Natural killer cell (primary cell): ENCODE measurements at places on chromosomes 3 and 15. TPM values are rescaled to one million over a fixed set of nuclear protein-coding genes. Genes with fewer than 3 reads are reported as not detected.

ITGB5 gene
- 8.4 TPM for total RNA-seq

SLC12A1 gene
- not detected for total RNA-seq

AADACL2 gene
- not detected for total RNA-seq

MB21D2 gene
- total RNA-seq = 0.19 TPM
